ENCODE measurements at places on chromosomes 11 and 22.

DNA sequence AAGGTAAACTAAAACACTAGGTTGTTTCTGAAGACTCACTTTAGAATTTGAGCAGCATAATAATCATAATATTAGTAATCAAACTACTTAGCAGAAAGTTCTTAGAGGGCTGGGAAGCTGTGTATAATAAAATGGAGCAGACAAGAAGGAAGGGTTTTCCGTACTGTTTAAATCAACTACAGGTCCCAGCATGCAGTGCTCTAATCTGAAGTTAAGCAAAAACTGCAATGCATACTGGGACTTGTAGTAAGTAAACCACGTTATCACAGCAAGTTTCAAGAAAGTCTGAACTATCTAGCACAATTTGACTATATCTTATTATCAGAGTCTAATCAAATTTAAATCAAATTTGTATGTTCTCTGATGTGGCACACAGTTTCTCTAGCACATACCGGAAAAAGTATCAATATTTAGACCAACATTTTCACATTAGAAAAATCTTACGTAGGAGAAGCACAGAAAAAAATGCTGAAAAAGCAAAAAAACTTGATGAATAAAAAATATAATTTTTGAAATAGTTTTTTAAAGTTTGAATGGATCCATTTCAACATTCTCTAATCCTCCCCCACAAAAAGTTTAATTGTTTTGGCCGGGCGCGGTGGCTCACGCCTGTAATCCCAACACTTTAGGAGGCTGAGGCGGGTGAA lies 8.2 kb downstream of the PHF21A start:
- peak; percentile 57 for DNase-seq

DNA sequence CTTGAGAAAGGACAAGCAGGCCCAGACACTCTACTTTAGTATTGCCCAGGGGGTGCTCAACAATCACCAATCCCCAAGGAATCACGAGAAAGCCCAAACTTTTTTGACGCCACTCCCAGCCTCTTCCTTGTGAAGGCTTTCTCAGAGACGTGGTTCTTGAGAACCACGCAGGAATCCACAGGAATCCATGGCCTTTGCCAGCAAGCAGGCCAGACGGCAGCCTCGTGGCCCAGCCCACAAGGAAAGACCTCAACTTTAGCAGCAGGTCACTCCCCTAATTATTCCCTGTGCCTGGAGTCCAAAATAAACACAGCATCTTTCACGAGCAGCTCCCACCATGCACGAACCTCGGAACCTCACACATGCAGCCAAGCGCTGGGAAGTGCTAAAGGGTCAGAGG lies 104.2 kb downstream of the WT1 start:
- DNase-seq, result peak; percentile 20

GRCh38 chr11:71473793-71474080 lies 20.7 kb downstream of the NADSYN1 start:
- DNase-seq, result no peak

- DNase-seq, result no peak
These were observed 10.4 kb downstream of the MPZL3 start for GRCh38 chr11:118241764-118242098.

DNA sequence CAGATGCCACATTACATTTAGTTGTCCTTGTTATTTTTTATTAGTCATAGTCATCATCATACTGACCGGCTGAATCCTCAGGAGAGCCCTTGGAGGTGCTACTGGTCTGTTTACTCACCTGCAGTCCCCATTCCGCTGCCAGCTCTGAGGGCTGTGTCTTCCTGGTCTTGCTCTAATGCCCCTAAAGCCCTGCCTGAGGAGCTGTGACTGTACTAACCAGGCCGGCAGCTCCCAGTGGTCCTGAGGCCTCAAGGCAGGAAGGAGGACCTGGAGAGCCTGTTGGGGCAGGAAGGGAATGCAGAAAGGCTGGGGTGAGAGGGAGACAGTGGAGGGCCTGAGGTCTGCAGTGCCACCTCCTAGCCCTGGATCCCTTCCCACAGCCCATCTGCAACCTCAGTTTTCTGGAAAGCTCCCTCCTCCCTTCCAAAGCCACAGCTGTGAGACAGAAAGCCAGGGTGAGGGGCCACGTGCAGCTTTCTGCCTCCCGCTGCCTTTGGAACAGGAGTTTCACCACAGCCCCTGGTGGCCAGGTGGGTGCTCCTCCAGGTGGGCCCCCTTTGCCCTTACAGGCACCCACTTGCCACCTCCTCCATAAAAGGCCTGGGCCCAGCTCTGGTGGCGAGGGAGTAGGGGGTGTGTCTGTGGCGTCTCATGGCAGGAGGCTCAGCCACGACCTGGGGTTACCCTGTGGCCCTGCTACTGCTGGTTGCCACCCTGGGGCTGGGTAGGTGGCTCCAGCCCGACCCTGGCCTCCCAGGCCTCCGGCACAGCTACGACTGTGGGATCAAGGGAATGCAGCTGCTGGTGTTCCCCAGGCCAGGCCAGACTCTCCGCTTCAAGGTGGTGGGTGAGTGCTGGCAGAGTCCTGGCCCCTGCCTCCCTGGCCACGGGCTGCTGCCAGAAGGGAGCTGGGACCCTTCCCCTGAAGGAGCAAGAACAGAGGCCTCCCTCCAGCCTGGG lies at the start of gene ZP1:
TSS of gene ZP1 (plus strand) at position 632 of the 960 bp plus-strand sequence. CDS start at position 652, 20 bp downstream.
- DNase-seq, result no peak

- DNase-seq, result no peak
These were observed 13.2 kb downstream of the EMID1 start for GRCh38 chr22:29218758-29219408.

GRCh38 chr11:106479646-106480045 lies 402.2 kb downstream of the AASDHPPT start:
- no peak for DNase-seq

GRCh38 chr11:126603486-126603885 lies 248.0 kb downstream of the ST3GAL4 start:
- DNase-seq, result no peak

DNA sequence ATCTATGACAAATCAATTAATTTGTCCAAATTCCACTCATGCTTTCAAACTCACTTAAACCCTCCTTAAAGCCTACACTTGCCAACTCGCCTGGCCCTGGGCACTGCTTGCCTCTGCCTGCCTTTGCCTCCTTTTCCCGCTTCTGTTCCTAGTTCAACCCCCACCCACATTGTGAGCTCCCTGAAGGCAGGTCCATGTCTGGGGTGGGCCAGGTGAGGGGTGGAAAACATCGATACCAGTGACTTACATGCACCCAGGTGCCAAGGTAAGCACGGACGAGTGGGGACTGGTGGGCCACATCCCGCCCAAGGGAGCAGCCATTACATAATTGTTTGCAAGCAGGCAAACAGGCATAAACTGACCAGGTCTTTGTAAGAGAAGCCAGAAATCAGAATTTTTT lies 146.2 kb downstream of the ST3GAL4 start:
- DNase-seq, result no peak

DNA sequence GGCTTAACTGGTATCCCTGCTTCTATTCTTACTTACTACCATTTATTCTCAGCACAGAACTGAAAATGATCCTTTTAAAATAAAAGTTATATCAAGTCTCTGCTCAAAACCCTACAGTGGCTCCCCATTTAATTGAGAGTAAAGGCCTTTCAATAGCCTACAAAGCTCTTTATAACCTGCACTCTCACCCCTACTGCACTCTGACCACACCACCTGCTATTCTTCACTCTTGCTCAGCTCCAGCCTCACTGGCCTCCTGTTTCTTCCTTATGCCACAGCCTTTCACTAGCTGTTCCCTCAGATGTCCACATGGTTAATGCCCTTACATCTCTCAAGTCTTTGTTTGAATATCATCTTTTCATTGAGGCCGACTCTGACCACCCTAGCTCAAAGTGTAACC lies 40.9 kb upstream of the PPP2R1B start:
- no peak for DNase-seq

DNA sequence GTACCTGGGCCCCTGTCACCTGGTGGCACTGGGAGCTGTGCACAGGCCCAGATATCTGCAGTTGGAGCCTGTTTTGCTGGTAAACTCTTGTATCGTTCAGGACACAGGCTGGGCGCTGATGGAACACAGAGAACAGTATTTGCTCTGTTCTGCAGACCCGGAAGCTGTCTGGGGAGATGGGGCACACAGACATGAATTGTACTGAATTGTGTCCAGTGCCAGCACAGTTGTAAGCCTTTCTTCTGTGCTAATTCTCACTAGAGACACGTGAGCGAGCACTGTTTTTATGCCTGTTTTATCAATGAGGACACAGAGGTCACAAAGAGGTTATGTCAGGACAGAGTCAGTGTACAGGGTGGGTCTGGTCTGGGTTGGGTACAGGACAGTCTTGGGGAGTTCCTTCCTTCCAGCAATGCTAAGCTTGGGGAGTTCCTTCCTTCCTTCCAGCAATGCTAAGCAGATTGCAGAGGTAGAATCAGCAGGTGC lies 24.4 kb upstream of the ACR start:
- DNase-seq, result no peak

DNA sequence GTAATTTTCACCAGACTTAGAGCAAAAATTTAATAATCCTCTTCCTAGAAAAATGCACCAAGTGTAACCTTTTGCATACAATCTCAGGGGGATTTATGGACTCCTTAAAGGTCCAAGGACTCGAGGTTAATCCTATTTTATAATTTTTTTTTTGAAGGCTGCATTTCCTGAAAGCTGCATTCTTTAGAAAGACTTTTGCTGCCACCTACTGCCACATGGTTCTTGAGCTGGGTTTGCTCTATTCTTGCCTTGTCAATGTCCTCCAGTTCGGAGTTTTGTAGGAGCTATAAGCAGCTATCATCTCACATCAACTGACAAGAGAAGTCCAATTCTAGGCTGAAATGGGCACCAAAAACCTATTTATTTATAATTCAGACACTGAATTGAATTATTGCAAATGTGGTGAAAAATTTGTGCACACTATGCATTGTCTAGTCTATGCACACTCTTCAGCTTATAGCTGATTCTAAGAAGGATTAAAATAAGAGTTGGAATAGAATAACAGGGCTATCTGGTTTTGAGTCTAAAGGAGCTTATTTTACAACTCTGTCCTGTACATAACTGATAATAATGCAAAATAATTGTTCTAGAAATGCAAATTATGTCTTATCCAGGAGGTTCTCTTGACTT lies 31.3 kb downstream of the TRAF6 start:
- DNase-seq, result peak; percentile 62

DNA sequence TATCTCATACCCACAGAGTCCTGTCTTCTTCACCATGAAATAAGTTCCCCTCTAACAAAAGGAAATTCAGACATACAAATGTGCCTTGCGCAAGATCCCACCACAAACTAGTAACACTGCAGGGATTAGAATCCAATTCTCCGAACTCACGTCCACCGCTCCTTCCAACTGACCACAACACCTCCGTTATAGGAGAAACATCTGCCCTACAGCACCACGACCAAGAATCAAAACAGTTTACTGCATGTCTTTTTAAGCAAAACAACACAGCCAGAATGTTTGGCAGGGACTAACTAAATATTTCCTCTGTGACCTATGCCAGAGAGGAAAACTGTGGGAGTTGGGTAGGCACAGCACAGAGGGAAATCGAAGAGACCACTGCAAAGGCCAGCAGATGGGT lies 72.7 kb upstream of the AKIP1 start:
- DNase-seq, result peak; percentile 100

- DNase-seq, result no peak
These were observed 1.3 kb upstream of the RFPL2 start for GRCh38 chr22:32205974-32206773.

DNA sequence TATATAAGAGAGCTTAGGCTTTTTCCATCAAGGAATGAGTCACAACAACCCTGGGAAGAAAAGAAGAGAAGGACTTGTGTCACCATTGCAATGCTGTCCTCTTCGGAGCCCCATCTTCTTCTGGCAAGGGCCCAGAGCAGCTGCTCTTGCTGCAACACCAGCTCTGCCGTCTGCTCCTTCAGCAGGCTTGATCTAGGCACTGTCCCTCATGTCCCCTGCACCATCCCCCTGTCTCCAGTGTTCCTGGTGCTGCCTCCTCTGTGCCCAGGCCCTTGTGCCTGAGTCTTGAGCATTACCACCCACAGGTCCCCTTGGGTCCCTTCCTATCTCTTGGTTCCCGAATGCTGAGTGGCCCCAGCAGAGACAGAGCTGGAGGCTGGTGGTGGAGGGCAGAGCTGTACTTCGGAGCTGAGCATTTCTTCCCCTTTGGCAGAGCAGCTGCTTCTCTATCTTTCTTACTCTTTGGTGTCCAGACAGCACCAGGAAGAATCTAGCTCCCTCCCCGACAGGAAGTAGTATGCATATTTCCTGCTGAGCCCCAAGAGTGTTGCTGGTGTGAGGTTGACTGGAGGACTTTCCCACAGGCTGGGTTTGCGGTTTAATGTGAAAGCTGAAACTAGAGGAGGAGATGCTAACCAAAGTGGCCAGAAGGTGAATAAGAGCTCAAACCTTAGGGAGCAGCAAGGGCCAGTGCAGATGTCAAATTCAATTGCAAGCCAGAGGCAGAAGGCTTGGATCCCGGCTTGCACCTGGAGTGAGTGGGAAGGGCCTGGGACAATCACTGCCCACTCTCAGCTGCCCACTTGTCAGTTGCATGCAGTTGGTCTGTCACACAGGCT lies 27.8 kb downstream of the WEE1 start:
- peak; percentile 59 for DNase-seq

DNA sequence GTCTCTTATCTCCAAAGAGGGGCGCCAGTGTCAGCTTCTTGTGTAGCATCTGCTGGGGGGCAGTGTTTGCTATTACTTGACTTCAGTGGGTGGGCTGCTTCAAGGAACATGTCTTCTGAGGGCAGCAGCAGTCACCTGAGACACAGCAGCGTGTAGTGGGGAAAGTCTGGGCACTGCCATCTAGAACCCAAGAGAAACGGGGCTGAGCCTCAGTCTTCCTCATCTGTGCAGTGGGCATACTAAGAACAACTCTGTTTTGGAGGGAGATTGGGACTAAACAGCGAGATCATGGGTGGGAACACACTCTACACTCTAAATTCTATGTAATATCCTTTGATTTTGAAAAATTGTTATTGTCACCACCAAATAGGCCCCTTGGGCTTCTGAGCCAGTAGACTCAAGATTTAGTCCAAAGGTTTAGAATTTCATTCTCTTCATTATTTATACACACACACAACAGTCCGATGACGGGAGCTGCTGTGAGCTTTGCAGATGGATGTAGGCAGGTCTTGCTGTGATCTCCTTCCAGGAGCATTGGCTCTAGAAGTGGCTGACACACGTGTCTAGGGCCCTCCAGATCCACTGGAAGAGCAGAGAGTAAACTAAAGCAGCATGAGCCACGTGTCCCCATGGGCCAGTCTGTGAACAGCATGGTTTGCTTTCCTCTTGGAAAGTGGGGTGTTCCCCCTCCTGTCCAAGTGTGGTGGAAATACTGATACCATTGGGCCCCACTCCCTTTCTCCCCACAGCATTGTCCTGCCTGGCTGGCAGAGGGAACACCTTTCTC lies 51.8 kb downstream of the TRAF6 start:
- no peak for DNase-seq

DNA sequence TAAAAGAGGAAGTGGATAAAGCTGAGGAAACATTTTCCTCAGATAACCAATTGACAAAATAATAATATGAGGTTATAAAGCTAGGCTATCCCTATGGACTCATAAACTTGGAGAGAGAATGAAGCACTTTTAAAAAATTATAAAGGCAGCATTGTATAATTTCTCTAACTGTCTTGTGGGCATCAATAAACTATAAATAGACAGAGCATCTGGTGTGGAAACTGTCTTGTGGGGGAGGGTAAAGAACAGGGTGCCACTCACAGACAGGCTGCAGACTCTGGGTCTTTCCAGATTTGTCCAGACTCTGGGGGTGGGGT lies 333.5 kb downstream of the BUD13 start:
- DNase-seq, result no peak

GRCh38 chr22:17337639-17338038 lies 31.6 kb upstream of the CECR2 start:
- DNase-seq, result no peak

GRCh38 chr11:27635567-27636037 lies 64.7 kb downstream of the BDNF start:
- DNase-seq, result no peak
